ENCODE measurements at places on chromosomes 4 and X. TPM values are rescaled to one million over a fixed set of nuclear protein-coding genes. Genes with fewer than 3 reads are reported as not detected.

Gene GPRASP3
- 4.4 TPM for total RNA-seq

Gene MAB21L2
- not detected for total RNA-seq

Gene JAKMIP1
- total RNA-seq, result 29.1 TPM

Gene ATG4A
- 7.0 TPM for total RNA-seq

Gene FAM47E
- 12.3 TPM for total RNA-seq

Gene CDS1
- 13.9 TPM for total RNA-seq

Gene GAB3
- 12.8 TPM for total RNA-seq

Gene NHSL2
- 28.2 TPM for total RNA-seq

Gene F9
- total RNA-seq, result not detected

- no peaks in the 10 kb centered on the region for H3K4me1 ChIP-seq
- no peak overlapping the region for H3K27ac ChIP-seq
- no peak for DNase-seq
- H3K4me3 ChIP-seq, result no peak overlapping the region
- H3K36me3 ChIP-seq, result no peaks in the 10 kb centered on the region
Observed at GRCh38 chr4:176478076-176478475, 158.3 kb downstream of the SPCS3 start.

GRCh38 chr4:20678400-20678799 is 21.9 kb upstream of the PACRGL start:
- no peak for DNase-seq
- H3K36me3 ChIP-seq, result no peaks in the 10 kb centered on the region
- H3K4me1 ChIP-seq, result no peaks in the 10 kb centered on the region

DNA sequence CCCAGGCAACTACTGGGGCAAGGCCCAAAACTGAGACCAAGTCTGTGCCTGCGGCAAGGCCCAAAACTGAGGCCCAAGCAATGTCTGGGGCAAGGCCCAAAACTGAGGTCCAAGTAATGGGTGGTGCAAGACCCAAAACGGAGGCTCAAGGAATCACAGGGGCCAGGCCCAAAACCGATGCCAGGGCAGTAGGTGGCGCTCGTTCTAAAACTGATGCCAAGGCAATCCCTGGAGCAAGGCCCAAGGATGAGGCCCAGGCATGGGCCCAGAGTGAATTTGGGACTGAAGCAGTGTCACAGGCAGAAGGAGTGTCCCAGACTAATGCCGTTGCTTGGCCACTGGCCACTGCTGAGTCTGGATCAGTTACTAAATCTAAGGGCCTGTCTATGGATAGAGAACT is 2.7 kb downstream of the GPRASP2 start:
- H3K4me3 ChIP-seq, result no peak overlapping the region
- no peaks in the 10 kb centered on the region for H3K36me3 ChIP-seq
- H3K27ac ChIP-seq, result no peak overlapping the region
- DNase-seq, result no peak
- no peaks in the 10 kb centered on the region for H3K27me3 ChIP-seq
- no peaks in the 10 kb centered on the region for H3K4me1 ChIP-seq

- no peaks in the 10 kb centered on the region for H3K27me3 ChIP-seq
- DNase-seq, result no peak
- H3K4me1 ChIP-seq, result no peaks in the 10 kb centered on the region
- H3K4me3 ChIP-seq, result no peak overlapping the region
Observed at GRCh38 chr4:93788712-93789111, 39.8 kb upstream of the ATOH1 start.

DNA sequence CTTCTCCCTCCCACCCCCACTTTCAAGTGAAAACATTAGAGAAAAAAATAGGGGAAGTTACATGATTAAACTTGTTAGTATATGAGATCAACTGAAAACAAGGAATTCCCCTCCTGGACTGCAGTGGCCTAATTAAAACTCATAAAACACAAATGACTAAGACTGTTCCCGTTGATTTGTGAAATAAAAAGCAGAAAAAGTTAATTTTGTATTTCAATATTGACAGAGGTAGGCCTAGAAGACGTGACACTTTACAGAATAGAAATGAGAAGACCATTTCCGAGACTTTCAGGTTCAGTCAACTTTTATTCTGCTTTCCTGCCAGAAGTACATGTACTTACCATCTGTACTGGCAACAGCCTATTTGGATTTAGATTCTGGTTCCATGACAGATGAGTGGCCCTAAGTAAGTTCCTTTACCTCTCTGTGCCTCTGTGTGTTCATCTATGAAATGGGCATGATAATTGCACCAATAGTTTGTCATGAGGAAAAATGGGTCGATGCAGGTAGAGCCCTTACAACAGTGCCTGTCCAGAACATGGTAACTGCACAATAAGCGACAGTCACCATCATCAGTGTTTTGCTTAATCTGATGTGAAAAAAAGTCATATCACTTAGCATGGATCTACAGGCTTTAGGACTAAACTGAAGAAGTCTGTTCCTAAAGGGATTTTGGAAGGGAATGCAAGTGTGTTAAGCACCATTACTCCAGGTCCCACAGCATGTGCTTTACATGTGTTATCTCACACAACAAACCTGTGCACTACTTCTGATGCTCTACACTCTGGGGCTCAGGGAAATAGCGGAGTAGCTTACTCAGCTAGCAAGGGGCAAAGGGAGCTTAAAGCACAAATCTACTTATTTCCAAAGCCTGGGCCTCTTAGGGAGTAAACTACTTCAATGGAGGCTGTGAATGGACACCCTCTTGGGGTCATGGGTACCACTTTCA is 562.3 kb upstream of the DIPK2B start:
- no peaks in the 10 kb centered on the region for H3K4me1 ChIP-seq
- no peak overlapping the region for H3K4me3 ChIP-seq
- DNase-seq, result no peak
- no peaks in the 10 kb centered on the region for H3K27me3 ChIP-seq
- H3K27ac ChIP-seq, result no peak overlapping the region

DNA sequence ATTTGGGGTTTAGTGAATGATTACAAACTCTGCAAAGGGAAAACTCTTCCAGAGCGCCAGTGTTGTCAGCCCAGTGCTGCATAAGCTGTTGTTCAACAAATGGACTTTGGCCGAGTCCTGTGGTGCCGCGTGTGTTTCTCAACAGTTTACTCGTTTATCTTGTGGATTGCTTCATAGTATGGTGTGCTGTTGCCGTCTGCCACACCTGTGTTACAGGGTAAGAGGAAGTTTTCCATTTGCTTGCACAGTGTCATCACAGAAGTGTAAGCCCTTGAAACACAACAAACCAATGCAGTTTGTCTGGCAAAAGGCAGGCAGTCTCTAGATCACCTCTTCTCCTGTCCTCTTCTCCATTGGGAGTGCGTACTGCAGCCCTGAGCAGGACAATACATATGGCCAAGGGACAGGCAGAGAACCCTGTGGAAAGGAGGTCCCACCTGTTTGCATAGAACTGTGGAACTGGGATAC is 66.3 kb downstream of the DCUN1D4 start:
- no peak overlapping the region for H3K27ac ChIP-seq
- H3K4me1 ChIP-seq, result no peaks in the 10 kb centered on the region
- no peak for DNase-seq
- H3K4me3 ChIP-seq, result no peak overlapping the region

GRCh38 chrX:110758781-110759422 is 36.7 kb downstream of the CHRDL1 start:
- no peaks in the 10 kb centered on the region for H3K4me1 ChIP-seq
- no peaks in the 10 kb centered on the region for H3K27me3 ChIP-seq
- no peak for DNase-seq
- H3K27ac ChIP-seq, result no peak overlapping the region
- H3K36me3 ChIP-seq, result no peaks in the 10 kb centered on the region

- H3K4me1 ChIP-seq, result no peaks in the 10 kb centered on the region
- H3K27me3 ChIP-seq, result no peaks in the 10 kb centered on the region
- H3K4me3 ChIP-seq, result no peak overlapping the region
- no peak for DNase-seq
- H3K27ac ChIP-seq, result no peak overlapping the region
Observed at GRCh38 chrX:3262901-3263300, 83.6 kb downstream of the MXRA5 start.

DNA sequence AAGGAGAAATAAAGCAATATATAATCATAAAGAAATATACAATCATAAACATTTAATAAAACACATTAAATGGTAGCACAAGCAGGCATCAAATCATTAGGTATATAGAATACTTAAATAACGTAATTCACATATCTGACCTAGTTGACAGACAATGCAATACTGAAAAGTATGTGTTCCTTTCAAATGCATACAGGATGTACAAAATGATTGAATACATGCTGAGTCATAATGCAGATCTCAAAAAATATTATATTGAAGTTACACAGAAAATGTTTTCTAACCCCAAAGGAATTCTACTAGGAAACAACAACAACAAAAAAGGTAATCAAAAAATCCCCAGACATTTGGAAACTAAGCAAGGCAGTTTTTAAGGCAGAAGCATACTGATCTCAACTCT is 1072.0 kb upstream of the INTU start:
- no peak overlapping the region for H3K27ac ChIP-seq
- no peaks in the 10 kb centered on the region for H3K27me3 ChIP-seq
- DNase-seq, result no peak
- H3K36me3 ChIP-seq, result no peaks in the 10 kb centered on the region
- no peak overlapping the region for H3K4me3 ChIP-seq
- H3K4me1 ChIP-seq, result no peaks in the 10 kb centered on the region

- H3K27me3 ChIP-seq, result no peaks in the 10 kb centered on the region
- DNase-seq, result no peak
- H3K4me3 ChIP-seq, result no peak overlapping the region
- no peaks in the 10 kb centered on the region for H3K4me1 ChIP-seq
Observed at GRCh38 chrX:129193357-129193756, 329.9 kb downstream of the SMARCA1 start.
